ENCODE measurements at places on chromosomes 1 and 21.

DNA sequence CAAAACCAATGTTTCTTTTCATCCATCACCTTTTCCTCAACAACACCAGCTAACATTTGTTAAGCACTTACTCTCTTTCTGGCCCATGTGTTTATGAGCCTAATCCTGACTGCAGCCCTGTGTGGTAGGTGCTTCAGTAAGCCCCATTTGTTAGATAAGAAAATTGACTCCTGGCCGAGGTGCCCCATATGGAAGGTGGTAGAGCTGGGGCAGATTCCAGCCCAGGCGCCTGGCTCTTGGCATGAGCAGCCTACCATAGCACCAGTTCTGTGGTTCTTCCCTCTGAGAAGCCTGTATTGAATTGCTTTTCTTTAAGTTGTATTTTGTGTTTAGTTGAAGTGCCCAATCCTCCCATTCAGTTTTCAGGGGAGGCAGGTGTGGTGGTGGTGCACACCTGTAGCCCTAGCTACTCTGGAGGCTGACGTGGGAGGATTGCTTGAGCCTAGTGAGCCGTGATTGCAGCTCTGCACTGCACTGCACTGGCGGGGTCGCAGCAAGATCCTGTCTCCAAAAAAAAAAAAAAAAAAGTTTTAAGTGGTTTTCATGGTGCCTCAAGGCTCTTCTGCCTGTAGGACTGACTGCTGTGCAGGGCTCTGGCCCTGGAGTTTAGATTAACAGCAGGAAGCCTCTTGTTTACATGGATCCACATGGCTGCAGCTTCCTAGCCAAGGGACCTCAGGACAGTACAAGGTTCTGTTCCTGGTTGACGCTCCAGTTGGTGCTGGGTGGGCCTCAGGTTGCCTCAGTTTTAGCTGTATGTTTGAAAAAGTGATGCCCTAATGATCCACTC is 125.9 kb downstream of the MRPS6 start:
- DNase-seq = no peak

DNA sequence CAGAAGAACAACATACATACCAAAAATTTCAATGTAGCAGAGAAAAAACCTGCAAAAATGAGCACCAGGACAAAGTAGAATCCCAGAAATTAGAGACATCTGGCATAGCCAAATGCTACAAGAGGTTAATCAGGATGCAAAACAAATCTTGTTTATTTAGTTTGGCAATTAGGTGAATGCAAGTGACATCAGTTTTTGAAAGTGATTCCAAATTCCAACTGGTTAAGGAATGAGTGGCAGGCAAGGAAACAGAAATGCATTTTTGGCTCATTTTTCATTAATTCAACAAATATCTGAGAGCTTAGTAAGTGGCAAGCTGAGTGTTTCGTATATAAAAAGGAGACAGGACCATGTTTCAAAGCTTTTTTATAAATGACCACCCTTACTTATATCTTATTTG is 21.3 kb downstream of the SCAF4 start:
- peak; percentile 48 for DNase-seq

DNA sequence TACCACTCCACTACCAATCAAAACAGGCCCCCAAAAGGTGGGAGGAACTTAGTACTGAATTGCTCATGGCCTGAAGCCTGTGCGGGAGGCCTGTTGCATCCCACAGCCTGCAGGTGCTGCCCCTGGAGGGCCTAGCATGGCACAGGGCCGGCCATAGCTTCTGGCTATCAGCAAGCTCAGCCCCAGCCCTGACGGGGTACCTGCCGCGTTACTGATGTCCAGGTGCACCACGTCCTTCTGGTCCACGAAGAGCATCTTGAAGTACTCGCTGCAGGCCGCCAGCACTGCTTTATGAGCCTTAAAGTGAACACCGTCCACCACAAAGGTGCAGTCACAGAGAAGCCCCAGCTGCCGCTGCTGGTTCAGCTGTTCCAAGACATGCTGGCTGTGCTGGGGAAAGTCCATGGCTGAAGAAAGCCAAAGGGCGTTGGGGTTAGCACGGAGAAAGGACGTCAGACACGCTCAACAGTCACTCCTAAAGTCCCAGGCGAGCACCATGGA is 27.8 kb downstream of the ZBTB17 start:
- no peak for DNase-seq

DNA sequence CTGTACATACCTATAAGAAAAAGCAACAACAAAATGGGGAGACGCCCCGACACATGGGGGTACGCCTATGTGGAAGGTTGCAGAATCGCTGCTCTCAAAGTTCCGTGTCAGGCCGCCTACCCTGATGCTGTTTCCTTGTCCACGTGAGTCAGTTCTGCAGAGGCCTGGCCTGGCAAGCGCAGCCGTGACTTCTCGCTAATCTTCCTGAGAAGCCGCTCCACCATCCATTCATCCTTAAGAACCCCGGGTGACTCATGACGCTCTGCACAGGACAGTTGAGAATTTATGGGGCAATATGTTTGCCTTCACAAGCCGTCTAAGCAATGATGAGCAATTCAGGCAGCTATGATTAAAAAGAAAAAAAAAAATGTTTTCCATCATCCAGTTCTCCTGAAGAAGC is 122.3 kb upstream of the TMPRSS2 start:
- DNase-seq = peak; percentile 99

- no peak for DNase-seq
These were observed 11.8 kb upstream of the SDHB start for GRCh38 chr1:17065666-17066065.

GRCh38 chr1:50426108-50426700 is 3.0 kb upstream of the DMRTA2 start:
- no peak for DNase-seq

GRCh38 chr1:51519865-51520699 is 1.0 kb upstream of the EPS15 start:
- no peak for DNase-seq

GRCh38 chr1:218467101-218468072 is 122.3 kb downstream of the TGFB2 start:
- DNase-seq = no peak

DNA sequence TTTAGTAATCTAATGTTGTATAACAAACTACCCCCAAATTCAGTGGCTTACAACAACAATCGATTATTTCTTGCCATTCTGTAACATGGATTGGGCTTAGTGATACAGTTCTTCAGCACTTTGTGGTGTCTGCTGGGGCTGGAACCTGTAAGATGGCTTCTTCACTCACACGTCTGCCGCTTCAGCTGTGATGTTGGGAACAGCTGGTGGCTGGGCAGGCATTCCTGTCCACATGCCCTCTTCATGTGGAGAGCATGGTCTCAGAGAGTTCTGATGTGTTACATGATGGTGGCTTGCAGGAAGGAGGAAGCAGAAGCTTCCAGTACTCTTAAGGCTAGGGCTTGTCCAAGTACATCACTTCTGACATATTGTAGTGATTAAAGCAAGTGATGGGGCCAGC is 276.9 kb downstream of the PTBP2 start:
- no peak for DNase-seq

- no peak for DNase-seq
These were observed 25.6 kb downstream of the SLC26A9 start for GRCh38 chr1:205917466-205918238.

GRCh38 chr1:200224315-200224714 is 185.5 kb downstream of the ZNF281 start:
- DNase-seq = no peak

- no peak for DNase-seq
These were observed 26.7 kb downstream of the SLC26A9 start for GRCh38 chr1:205916541-205916940.

DNA sequence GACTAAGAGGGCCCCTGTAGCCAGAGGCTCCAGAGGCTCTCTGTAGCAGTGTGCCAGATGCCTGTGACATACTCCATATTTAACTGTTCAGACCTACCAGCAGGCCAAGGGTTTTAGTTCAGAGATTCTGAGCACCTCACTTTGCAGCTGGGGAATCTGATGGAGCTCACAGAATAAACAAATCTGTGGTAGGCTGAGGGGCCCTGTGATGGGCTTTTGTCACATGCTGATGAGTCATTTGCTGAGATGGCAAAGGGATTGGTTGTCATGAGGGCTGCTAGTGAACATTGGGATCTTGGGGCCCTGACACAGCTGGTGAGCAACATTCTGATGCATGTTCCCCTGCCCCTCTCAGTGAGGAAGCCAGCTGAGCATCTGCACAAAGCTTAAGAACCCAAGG is 482.2 kb downstream of the CAMTA1 start:
- DNase-seq = no peak

- DNase-seq = no peak
These were observed 55.6 kb downstream of the TCP10L start for GRCh38 chr21:32529679-32530078.

GRCh38 chr1:86860020-86860419 is 53.9 kb downstream of the SELENOF start:
- DNase-seq = no peak

DNA sequence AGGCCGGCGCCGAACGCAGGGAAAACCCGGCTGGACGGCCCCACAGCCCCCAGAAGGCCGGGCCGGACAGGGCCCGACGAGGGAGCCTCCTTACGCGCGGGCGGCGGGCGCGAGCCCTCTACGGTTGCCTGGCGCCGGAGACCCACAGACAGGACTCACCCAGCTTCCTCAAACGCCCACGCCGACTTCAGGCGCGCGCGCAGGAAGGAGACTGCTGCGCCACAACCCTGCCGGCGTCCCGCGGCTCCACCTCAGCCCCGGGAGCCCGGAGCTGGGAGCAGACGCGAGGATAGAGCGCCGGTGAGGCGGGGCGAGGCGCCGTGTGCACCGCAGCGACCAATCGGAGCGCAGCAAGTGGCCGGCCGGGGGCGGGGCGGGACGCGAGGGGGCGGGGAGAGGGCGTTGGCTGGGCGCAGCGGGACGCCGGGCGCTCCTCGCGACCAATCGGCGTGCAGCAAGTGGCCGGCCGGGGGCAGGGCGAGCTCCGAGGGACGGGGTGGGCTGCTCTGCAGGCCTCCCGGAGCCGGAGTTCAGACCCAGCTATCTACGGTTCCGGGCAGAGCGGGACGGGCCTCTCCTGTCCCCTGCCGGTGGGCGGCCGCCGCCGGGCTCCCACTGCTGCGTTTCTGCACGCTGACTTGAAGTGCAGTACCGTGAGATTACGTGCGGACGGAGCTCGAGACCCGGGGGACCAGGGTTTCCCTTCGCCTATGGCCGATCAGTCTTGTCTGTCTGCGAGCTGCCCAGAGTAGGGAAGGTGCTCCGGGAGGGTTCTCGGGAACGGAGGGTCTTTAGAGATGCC is at the start of gene TMEM50B:
TSS of gene TMEM50B (minus strand) at position 296 of the 802 bp plus-strand sequence. CDS start 11,089 bp downstream, outside the sequence.
- peak; percentile 92 for DNase-seq

GRCh38 chr1:160351629-160352028 is 8.4 kb downstream of the NCSTN start:
- DNase-seq = no peak

DNA sequence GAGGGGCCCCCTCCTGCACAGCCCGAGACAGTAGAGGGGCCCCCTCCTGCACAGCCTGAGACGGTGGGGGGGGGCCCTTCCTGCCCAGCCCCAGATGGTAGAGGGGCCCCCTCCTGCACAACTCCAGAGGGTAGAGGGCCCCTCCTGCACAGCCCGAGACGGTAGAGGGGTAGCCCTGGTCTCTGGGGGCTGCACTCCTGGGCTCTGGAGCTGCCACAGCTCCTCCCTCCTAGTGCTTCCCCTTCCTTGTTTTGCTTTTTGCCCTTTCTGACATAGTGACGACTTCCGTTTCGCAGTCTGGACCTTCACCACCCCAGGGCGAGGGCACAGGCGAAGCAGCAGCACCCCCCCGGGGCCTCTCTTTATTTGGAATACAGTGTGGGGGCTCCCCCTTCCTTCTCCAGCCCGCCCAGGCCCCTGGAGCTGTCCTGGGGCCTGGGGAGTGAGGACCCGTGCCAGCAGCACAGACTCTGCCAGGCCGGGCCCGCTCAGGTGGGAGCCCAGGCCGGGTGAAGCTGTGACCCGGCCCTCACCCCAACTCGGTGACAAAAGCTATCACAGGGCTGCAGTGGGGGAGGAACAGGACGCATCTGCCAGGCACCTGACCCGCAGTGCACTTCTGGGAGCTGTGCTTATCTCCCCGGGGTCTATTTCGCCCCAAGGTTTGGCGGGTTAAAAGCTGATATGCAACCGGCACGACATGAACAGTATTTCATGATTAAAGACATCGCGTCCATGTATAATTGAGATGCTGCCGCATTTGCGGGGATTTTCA is 1.1 kb upstream of the PRXL2B start:
- no peak for DNase-seq

GRCh38 chr1:8076176-8076575 is 50.1 kb upstream of the ERRFI1 start:
- no peak for DNase-seq

DNA sequence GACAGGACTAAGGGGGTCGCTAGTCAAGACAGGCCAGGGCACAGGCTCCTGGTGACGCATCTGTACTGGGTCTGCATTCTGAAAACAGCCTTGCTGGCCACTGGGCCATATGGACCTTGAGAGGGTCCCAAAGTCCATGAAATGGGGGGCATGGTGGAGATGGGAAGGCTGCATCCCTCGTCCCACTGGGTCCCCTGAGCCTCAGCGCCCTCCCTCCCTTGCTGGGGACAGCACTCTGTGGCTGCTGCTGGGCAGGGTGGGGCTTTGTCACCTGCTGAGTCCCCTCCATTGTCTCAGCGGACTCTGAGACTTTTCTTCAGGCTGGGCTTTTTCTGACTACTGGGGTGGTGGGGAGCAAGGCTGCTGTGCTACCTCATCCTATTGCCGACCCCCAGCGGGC is 205.2 kb downstream of the RHOU start:
- DNase-seq = no peak

DNA sequence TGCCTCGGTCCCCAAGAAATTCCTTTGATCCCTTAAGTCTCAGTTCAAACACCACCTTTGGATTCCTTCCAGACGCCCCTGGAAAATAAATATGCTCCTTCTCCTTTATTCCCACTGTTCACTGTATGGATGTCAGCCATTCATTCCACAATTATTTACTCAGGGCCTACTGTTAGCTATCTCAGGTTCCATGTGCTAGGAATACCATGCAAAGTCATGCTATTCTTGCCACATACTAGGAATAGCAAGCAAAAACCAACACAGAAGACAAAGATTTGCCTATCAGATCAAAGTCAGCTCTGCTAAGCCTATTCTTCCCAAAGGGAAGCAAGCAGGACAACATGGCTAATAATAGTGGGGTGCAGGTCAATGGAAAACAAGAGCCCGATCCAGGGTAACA is 29.8 kb downstream of the TTC13 start:
- no peak for DNase-seq

- no peak for DNase-seq
These were observed 14.2 kb downstream of the ABCA4 start for GRCh38 chr1:94106716-94107115.

GRCh38 chr1:198143797-198144196 is 13.0 kb upstream of the NEK7 start:
- DNase-seq = no peak

DNA sequence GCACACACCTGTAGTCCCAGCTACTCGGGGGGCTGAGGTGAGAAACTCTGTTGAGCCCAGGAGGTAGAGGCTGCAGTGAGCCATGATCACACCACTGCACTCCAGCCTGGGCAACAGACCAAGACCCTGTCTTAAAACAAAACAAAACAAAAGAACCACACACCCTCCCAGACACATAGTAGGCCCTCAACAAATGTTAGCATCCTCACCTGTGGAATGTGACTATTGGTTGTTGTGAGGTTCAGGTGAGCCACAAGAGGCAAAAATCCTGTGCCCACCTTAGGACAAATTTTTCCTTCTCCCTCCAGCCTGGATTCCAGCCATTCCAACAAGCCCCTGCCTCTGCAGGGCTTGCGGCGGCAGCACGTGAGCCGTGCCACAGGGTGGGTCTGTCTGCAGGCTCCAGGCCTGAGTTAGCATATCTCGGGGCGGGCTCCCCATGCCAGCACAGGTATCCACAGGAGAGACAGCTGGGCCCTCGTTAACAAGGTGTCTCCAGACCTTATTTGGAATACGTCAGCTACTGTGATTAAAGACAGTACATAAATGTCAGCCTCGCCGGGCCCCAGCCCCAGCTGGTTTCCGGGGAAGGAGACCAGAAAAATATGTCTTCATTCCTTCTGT is 17.4 kb downstream of the C1QB start:
- DNase-seq = no peak

GRCh38 chr21:37367703-37368540 is 1.3 kb downstream of the DYRK1A start:
- no peak for DNase-seq
